ENCODE measurements at places on chromosomes 7 and 10. TPM values are rescaled to one million over a fixed set of nuclear protein-coding genes. Genes with fewer than 3 reads are reported as not detected.

The CPEB3 gene
- 3.6 TPM for polyA plus RNA-seq

GRCh38 chr10:17576768-17577167, 40.4 kb downstream of the HACD1 start:
- no peak for DNase-seq

DNA sequence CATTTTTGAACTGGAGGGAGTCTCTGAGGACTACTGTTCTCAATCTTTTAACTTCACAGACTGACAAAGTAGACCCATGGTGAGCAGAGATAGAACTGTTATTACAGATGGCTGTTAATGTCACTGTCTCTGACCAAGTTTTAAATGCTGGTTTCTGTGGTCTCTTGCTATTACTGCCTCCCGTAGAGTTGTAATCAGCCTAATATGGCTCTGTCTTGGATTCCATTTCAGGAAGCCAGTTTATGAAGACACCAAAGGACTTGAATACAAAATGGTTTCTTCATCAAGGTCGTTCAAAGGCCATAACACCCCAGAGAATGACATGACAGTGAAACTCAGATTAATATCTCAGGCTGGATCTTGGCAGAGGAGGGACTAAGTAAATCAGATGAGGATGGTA, 3.9 kb downstream of the SFRP4 start:
- DNase-seq = no peak

GRCh38 chr10:84138478-84139125, 707 bp upstream of the GHITM start:
- DNase-seq = no peak

DNA sequence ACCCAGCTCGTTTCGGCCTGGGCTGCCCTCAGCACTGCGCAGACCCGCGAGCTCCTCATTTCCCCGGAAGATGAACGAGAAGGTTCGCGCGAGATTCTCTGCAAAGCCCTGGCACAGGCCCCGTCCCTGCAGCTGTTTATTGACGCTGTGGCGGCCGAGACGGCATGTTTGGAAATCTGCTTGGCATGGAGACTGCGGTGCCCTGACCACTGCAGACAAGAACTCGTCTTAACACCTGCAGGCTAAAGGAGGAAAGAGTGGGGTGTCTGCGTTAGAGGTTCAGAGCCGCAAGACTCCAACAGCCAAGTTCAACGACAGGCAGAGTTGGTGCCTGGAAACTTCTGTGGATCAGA, 125.6 kb downstream of the DNAJB6 start:
- no peak for DNase-seq

DNA sequence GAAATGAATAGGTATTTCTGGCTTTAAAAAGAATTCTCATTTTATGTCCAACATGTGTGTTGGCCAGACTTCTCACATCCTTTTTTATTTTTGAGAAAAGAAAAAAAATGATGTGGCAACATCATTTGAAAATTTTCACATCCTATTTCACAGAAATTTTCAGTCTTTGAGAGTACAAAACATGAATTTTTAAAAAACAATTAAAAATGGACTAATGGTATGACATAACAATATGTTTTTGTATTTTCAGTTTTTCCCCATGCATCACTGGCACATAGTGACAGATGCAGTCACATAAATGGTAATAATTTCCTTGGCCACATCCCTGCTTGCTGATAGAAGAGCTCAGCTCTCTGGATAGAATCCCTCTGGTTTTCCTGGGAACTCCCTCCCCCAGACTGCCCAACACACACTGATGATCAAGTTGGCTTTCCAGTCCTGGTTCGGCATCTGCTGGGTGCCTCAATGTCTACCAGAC, 188.5 kb upstream of the AGR3 start:
- DNase-seq = no peak

DNA sequence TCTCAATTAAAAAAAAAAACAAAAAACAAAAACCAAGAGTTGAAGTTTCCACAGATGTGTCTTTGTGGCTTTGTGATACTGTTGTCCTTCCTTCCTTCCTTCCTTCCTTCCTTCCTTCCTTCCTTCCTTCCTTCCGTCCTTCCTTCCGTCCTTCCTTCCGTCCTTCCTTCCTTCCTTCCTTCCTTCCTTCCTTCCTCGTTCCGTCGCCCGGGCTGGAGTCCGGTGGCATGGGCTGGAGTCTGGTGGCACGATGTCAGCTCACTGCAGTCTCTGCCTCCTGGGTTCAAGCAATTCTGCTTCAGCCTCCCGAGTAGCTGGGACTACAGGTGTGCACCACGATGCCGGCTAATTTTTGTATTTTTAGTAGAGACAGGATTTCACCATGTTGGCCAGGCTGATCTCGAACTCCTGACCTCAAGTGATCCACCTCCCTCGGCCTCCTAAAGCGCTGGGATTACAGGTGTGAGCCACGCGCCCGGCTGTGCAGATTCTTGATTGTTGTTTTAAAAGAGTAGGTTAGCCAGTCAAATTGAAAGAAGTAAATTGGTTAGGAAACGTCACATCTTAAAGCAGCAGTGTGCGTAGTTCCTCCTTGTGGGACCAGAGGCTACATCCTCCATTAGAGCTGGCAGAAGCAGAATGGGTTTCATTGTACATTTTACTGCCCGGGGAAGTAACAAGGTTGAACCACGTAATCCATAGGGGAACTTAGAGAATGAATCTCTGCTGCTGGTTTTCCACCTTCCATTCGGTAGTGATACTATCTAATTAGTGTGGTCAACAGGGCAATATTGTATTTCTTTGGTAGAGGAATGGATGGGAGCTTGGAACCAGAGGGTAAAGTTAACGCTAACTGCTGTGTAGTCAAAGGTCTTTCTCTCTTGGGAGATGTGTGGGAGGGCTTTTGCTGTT, 20.6 kb downstream of the DNAJB6 start:
- DNase-seq = no peak

DNA sequence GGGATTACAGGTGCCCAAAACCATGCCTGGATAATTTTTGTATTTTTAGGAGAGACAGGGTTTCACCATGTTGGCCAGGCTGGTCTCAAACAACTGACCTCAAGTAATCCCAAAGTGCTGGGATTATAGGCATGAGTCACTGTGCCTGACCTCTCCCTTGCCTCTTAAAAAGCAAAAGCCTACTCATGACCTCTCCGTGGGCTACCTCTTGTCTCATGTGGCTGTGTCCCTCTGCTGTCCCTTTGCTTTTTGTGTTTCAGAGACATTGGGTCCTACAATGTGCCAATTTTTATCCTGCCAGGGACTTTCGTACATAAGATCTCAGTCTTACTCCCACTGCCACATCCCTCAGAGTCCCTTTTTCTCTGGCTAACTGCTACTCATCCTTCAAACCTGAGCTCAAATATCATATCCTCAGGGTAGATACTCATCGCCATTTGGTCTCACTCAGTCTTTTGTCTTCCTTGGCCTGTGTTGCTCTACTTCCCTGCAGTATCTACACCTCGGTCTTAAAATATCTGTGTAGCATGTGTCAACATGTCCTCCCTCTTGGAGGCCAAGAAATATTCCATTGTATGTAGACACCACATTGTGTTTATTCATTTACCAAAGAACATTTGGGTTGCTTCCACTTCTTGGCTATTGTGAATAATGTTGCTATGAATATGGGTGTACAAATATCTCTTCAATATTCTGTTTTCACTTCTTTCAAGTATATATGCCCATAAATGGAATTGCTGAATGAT, 465.0 kb upstream of the KLF6 start:
- DNase-seq = no peak

DNA sequence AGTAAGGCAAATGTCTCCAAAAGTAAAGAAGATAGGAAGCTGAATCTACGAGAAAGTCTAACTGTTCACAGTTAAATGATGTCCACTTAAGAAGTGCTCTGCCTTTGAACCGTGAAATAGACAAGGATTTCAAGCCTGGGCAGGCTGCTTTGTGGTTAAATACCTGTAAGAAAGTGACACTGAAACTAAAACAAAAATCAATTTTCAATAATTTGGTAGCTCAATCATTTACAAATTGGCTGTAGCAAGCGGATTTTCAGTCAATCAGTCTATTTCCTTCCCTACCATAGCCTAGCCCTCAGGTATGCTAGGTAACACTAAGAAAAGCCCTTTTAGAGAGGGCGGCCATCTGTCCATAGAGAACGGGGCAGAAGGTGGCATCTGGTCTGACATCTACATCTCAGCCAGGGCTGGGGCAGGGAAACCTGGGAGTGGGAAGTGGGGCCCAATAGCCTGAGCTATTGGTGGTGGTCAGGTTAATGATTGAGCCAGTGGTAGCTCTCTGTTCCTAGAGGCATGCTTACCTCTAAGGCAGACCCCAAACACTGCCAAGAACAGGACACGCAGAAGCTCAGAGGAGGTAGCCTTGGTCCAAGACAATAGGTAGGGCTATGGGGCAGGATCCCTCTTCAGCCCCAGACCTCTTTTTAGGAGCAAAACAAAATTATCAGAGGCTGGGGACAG, 223.2 kb downstream of the CCSER2 start:
- DNase-seq = no peak

All from renal pelvis (tissue), 12 donors.